ENCODE measurements at places on chromosomes 7 and 10. TPM values are rescaled to one million over a fixed set of nuclear protein-coding genes. Genes with fewer than 3 reads are reported as not detected.

Gene STEAP4
- polyA plus RNA-seq = 4.2 TPM

Gene OPN1SW
- not detected for polyA plus RNA-seq

Gene KIF5B
- polyA plus RNA-seq = 17.2 TPM

Gene THSD7A
- polyA plus RNA-seq = 0.42 TPM

Gene NUTM2B
- polyA plus RNA-seq = 4.6 TPM

Gene GSAP
- 22.7 TPM for polyA plus RNA-seq

Gene MOGAT3
- not detected for polyA plus RNA-seq

Gene SPDYE5
- polyA plus RNA-seq = 0.09 TPM

Gene STEAP1
- 1.1 TPM for polyA plus RNA-seq

Gene CREB5
- polyA plus RNA-seq = 8.4 TPM

Gene TUBAL3
- 0.14 TPM for polyA plus RNA-seq

Gene PDCD4
- 283 TPM for polyA plus RNA-seq

Gene MEST
- 17.0 TPM for polyA plus RNA-seq

Gene SPDYE1
- polyA plus RNA-seq = not detected

Gene POM121L12
- polyA plus RNA-seq = not detected

Gene HOXA5
- polyA plus RNA-seq = 1.2 TPM

Gene HMX3
- polyA plus RNA-seq = 0.07 TPM

Gene MSMB
- 0.84 TPM for polyA plus RNA-seq
